ENCODE measurements at places on chromosomes 5 and 9.
A peak's percentile ranks its signal among the peaks of the same experiment; 100 is the strongest.

- no peak for DNase-seq
Observed at GRCh38 chr9:128503870-128504269, 649 bp upstream of the GLE1 start.

GRCh38 chr5:149317281-149318048 lies 27.8 kb upstream of the GRPEL2 start:
- peak; percentile 58 for DNase-seq

GRCh38 chr5:176596689-176597416 lies 13.1 kb downstream of the GPRIN1 start:
- peak; percentile 70 for DNase-seq

DNA sequence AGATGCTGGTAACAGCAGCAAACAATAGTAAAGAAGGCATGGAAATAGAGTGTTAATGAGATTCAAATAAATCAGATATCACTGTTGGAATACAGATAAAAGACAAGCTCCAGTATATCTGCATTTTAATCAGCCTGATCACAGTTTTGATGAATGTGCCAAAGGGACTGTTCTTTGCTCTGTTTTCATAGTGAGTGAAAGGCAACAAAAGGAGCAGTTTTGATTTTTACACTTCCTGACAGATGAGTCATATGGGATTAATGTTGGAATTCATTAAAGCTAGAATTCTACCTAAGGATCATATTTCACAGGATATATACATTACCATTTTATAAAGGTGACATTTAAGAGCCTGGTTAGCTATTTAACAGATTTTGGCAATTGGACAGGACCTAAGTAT lies 743.3 kb upstream of the PTPRD start:
- DNase-seq, result no peak

GRCh38 chr9:22211588-22212360 lies 202.7 kb upstream of the CDKN2B start:
- no peak for DNase-seq

DNA sequence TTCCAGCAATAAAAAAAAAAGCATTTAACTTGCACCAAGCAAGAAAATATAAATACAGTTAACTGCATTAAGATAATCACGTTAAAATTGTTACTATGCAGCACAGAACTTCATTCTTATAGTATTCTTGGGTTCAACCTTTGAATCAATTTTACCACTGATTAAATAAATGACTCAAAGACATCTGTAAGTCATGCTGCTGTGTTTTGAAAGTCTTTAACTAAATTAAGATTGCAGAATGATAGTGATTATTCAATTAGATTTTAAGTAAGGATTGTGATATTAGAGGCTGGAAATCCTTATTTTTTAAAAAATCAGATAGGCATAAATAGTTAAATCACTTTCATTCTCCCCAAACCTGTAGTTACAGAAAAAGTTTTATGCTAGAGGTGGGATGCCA lies 116.4 kb downstream of the SCAMP1 start:
- DNase-seq, result no peak

- no peak for DNase-seq
Observed at GRCh38 chr5:123203105-123203800, 114.2 kb downstream of the PRDM6 start.

DNA sequence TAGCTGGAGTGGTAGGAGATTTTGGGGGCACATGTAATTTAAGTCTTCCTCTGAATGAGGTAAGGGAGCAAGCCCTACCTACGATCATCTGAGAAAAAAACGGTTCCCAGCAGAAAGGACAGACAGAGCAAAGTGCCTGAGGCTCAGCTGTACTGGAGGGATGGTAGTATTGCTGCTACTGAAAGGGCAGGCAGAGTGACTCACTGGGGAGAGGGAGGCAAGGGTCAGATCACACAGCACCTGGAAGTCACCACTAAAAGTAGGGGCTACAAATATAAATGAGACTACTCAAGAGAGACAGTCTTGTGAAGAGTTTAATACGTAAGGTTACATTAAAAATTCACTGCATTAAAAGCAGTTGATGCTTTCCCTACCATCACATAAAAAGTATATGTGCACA lies 75.9 kb downstream of the NFIB start:
- DNase-seq, result no peak

- peak; percentile 55 for DNase-seq
Observed at GRCh38 chr9:110049699-110050450, 158.1 kb downstream of the C9orf152 start.

DNA sequence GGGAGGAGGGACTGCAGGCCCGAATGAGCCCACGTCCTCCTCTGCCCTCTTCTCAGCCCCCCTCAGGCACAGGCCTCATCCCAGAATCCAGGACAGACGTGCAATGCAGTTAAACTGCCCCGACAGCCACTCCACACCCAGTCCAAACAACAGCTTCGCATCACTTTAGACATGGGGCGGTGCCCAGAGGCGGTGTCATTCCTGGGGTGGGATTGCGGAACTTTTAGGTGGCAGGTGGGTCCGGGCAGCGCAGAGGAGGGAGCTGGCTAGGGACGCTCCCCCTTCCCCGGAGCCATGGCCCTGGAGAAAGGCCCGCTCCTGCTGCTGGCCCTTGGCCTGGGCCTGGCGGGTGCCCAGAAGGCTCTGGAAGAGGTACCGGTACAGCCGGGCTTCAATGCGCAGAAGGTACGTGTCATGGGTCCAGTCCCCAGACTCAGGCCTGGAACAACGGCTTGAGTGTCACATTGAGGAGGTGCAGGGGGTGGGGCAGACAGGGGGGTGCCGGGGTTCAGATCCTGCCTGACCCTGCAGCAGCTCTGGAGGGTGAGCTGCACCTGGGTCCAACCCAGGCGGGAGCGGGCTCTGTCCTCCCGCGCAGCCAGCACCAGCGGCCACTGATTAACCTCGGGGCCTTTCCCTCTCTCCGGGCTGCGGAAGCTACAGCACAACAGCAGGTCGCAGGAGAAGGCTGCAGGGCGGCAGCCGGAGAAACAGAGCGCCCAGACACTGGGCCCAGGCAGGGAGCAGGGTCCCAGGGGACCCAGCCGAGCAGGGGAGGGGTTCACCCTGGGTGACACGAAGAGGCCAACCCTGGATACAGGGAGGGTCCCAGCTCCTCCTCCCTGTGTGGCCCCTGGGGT lies 25.2 kb downstream of the GLT6D1 start:
- no peak for DNase-seq

DNA sequence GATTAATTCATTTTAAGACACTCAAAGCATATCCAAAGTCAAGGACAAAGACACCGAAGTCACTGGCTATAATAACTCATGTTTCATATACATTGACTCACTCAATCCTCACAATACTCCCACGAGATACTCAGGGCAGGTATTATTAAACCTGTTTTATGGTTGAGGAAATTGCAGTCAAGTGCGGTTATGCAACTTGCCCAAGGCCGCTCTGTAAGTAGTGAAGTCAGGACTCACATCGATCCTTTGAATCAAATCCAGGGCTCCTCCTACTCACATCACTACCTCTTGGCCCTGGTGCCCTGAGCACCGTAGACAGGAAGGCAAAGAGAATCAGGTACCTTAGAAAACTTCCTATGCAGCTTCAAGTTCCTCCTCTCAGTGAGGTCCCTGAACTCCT lies 87.8 kb upstream of the APC start:
- no peak for DNase-seq

DNA sequence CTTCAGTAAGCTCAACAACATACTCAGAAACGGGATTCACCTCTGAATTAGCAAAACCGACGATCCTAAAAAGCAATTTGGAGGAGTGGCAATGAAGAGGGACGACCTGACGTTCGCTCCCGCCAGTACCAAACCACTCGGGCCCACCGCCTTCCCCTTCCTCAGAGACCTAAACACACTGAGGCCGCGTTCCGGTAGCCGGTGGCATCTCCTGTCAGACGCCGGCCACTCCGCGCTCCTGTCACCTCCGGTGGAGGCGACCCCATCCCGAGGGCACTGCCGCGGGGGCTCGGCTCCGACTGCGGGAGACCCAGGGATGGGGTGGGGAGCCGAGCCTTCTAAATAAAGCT lies 617 bp downstream of the PPP6C start:
- peak; percentile 47 for DNase-seq

GRCh38 chr5:71844862-71845261 lies 125.8 kb downstream of the CARTPT start:
- DNase-seq, result no peak

DNA sequence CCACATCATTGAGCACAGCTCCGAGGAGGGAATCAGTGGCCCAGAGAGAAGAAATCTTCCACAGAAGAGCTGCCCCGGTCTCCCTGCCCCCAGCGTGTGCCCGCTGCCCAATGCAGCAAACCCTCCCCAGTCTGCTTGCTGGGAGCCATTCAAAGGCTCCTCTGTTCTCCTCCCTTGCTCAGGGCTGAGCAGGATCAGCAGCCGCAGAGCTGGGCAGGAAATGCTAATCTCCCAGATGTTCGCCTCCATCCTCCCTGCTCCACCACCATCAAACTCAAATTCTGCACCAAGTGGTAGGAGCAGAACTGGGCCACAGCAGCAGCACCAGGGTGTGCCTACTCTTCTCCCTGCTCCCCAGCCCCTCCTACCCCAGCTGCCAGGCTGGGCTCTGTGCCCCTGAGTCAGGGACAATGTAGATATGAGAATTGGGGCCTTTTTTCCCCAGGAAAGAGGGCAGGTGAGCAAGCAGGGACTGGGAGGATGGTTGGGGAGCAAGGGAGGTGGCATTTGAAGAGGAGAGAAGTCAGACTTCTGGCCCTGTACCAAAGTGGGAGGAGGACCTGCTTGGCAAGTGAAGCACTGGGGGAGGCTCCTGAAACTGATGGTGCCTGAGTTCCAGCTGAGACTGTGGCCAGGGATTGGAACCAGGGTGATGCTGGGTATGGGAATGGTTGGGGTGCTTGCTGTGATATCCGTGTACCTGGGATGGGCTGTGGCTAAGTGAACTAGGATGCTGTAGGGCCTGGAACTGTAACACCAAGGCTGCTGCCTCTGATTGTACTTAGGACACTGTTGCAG lies 1.9 kb upstream of the PCDH1 start:
- no peak for DNase-seq

DNA sequence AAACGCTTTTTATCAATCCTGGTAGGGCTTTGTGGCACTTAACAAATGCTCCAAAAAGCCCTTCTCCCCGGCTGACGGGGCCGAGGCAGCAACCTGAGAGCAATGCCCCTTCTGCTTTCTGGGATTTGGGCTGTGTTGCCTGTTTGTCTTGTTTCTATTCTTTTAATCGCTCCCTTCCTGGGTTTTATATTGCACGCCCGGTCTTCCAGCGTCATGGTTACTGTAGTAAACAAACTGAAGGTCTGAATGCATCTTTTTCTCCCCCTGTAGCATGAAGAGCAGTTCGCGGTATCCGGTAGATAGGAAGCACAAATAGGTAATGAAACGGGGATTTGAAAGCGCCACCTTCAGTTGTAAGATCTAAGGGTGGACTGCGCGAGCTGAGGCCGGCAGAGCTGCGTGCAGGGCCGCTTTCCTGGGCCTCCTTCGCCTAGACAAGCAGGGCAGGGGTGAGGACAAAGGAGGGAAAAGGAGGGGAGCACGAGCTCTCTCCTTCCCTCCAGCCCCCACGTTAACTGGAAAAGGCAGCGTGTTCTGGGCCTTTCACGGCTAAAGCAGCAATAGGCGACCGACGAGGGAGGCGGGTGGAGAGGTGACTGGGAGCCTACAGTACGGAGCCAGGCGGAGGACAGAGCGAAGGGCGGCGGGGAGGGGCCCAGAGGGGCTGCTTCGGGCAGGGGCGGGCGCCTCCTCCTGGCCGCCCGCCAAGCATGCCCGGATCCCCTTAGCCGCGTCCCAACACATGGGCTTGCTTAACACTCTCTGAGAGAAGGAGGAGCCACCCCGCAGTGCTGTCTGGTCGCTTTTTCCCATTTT lies 49.3 kb upstream of the ZNF366 start:
- peak; percentile 46 for DNase-seq

GRCh38 chr5:145244788-145245187 lies 590.4 kb downstream of the PRELID2 start:
- DNase-seq, result no peak

- no peak for DNase-seq
Observed at GRCh38 chr5:107147589-107147988, 523.1 kb downstream of the EFNA5 start.

DNA sequence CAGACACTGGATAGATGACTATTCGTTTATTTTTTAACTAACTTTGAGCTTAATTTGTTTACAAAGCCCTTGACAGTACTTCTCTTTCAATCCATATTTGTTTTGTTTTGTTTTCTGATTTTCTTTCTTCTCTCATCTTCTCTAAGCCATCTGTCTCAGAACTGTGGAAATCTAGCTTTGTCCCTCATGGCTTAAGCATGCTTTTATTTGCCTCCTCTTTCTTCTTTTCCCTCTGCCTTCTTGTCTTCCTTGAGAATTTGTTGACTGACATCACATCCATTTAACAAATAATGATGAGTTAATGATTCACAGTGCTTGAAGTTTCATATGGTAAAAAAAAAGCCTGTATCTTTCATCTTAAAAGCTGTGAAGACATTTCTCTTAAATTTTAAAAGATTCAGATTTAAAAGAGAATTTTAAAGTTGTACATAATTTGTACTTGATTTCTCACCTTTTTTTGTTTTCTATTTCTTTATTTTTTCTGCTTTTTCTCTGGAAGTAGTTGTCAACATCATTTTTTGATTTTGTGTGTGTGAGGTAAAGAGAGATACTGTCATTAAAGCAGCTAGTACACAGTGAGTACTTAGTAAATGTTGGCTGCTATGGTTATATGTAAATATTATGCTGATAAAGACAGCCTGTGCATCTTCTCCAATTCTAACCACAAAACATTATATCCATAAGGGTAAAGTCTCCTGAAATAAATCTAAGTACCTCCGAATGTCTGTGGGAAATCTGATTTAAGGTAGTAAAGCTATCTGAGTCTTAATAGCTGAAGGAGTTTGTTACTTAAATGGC lies 13.9 kb upstream of the SGCD start:
- DNase-seq, result no peak

- peak; percentile 28 for DNase-seq
Observed at GRCh38 chr5:74638970-74639806, 1.3 kb downstream of the ENC1 start.

DNA sequence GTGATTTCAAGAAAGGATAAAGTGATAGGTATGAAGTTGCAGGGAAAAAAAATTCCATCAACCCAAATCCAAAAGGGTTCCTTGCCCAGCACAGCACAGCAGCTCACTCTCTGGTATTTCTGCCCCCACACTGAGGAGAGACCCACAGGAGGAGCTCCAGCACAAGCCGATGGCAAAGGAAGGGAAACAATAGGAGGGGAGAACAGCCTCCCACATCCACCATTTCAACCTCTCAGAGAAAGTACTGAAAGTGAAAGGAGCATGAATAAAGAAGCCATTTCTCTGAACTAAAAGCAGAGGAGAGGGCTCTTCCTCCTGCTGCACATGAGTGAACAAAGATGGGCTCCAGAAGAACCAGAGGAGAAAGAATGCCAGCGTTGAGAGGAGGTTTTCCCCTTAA lies 54.9 kb upstream of the ZSWIM6 start:
- DNase-seq, result peak; percentile 58

DNA sequence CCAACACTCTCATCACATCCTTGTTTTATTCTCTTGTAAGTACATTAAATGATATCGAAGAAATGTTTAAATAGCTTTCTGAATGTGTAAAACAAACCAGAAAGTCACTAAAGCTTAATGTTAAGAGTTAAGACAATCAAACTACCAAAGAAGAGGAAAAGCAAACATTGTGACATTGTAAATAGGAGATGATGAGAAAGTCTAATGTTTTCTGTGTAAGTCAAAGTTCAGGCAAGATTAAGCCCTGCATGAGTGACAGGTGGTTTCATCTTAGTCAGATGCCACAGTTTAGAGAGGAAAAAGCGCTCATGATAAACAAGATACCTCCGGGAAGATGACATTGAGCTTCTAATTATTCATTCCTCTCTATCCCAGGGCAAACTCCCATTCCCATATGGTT lies 50.9 kb upstream of the PHYKPL start:
- DNase-seq, result no peak

GRCh38 chr9:76859860-76860259 lies 46.1 kb downstream of the PRUNE2 start:
- DNase-seq, result no peak
